Renal cortex interstitium (tissue), 15 donors: ENCODE measurements at places on chromosomes 11 and 22. TPM values are rescaled to one million over a fixed set of nuclear protein-coding genes. Genes with fewer than 3 reads are reported as not detected.

GRCh38 chr11:121625777-121626506 is 173.2 kb upstream of the SORL1-AS1 start:
- DNase-seq = no peak

- no peak for DNase-seq
Observed at GRCh38 chr11:37710031-37710430, 1112.0 kb upstream of the RAG2 start.

DNA sequence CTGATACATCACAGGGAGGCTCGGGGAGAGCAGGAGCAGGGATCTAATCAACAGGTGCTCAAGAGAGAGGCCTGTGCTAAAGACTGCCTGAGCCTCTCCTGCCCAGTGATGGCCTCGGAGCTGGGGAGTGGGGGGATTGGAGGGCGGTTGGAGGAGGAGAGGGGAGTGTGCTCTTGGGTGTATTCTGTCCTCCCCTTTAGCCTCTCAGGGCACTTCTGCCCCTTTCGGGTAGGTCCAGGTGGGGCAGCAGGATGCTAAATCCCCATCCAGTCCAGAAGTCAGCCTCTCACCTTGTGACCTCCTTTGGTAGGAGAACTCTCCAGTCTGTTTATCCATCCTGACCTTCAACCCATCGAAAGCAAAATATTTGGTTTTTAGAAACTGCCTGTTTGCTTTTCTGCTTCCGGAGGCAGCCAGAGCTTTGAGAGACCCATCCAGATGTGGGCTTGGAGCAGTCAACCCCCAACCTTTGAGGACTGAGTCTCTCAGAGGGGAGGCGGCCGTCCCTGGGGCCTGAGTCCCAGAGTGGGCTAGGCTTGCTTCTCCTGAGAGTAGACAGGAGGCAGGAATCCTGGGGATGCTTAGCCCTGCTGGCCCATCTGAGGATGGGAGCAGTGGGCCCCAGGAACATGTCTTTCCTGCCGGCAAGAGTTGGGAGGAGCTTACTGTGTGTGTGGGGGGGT is 105.2 kb upstream of the SYT13 start:
- no peak for DNase-seq

- peak; percentile 62 for DNase-seq
Observed at GRCh38 chr11:2531277-2531986, 86.6 kb downstream of the KCNQ1 start.

P4HA3 gene
- 0.72 TPM for polyA plus RNA-seq

GRCh38 chr11:6962673-6963072 is 36.4 kb downstream of the ZNF215 start:
- DNase-seq = no peak

- DNase-seq = peak; percentile 18
Observed at GRCh38 chr22:28710576-28711191, 30.9 kb downstream of the CHEK2 start.

GRCh38 chr11:74023276-74023675 is 14.4 kb upstream of the UCP3 start:
- DNase-seq = no peak

MAPK8IP2 gene
- polyA plus RNA-seq = 1.0 TPM

DNA sequence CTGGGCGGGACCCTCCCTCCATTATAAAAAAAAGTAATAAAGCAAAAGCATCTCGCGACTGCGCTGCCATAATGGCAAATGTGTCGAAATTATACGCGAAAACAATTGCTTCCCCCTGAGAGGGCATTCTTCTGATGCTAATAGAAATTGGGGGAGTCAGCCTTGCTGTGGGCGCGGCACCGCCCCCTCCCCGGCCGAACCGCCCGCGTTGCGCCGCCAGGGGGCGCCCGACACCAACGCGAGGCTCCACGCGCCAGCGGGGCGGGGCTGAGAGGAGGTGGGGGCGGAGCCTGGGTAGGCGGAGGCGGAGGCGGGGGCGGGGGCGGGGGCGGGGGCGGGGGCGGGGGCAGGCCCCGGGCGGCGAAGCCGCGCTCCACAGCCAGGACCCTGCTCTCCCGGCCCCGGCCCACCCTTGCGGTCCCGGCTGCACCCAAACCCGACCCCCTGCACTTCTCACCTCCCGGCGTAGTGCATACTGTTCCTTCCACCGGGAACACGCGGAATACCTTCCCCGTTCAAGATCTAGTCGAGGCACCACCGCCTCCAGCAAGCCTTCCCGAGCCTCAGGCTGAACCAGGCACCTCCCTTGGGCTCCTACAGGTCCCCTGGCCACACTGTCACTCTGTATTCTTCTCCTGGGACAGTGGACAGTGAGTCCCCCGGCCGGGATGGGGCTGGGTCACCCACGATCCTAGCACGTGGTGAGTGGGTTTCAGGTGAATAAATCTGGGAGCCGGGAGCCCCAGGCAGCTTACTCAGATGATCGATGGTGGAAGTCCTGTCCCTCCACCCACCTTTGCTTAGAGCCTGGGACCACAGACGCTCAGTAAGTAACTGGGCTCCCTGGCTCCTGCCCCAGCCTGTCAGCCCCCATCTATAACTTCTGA is 15.5 kb upstream of the UPK3A start:
- no peak for DNase-seq

DNA sequence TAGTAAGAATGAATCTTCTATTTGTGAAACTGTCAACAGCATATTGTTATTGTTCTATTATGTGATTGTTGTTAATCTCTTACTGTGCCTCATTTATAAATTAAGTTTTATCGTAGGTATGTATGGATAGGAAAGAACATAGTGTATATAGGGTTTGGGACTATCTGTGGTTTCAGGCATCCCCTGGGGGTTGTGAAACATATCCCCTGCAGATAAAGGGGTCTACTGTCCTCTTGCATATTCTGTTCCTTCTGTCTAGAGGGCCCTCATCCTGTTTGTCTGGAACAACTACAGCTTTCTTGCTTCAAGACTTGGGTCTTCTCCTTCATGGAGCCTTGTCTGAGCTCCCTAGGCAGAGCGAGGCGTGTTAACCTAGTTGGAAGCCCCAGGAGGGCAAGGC is 159.6 kb downstream of the KIRREL3 start:
- DNase-seq = no peak

- DNase-seq = no peak
Observed at GRCh38 chr22:21942407-21943343, 10.0 kb downstream of the PPM1F start.

- DNase-seq = no peak
Observed at GRCh38 chr22:33829546-33830280, 90.6 kb downstream of the LARGE1 start.

PLEKHA7 gene
- 46.5 TPM for polyA plus RNA-seq

DNA sequence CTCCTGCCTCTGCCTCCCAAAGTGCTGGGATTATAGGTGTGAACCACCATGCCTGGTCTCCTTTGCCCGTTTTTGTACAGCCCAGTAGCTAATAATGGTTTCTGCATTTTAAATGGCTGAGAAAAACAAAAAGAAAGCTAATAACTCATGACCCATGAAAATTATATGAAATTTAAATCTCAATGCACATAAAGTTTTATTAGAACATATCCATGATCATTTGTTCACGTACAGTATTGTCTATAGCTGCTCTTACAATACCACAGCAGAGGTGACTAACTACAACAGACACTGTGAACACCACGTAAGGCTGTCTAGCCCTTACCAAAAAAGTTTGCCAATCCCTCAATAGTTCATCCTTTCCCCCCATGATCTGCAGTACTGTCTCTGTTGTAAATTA is 6.4 kb upstream of the PLAAT2 start:
- DNase-seq = no peak

- DNase-seq = no peak
Observed at GRCh38 chr22:49961601-49962011, 1.0 kb downstream of the PIM3 start.

CAPN1 gene
- 104 TPM for polyA plus RNA-seq

- DNase-seq = no peak
Observed at GRCh38 chr22:37714634-37715033, 17.8 kb downstream of the TRIOBP start.

- DNase-seq = peak; percentile 48
Observed at GRCh38 chr22:19849835-19850762, 4.6 kb downstream of the GNB1L start.

CARNS1 gene
- polyA plus RNA-seq = 2.7 TPM

- no peak for DNase-seq
Observed at GRCh38 chr11:121427400-121427744, 24.7 kb upstream of the SORL1 start.

DNA sequence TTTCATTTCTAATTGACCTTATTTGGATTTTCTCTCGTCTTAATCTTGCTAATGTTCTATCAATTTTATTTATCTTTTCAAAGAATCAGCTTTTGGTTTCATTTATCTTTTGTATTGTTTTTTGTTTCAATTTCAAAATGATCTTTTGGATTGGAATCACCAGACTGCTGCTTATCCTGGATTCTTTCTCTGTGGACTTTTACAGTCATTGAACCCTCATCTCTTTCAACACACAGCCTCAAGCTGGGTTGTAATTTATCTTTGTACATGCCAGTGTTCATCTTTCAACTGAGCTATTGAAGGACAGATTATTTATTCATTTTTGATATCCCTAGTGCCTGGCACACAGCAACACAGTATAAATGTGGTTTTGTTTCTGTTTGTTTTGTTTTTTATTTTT is 195.9 kb downstream of the ARHGAP42 start:
- no peak for DNase-seq

IFITM5 gene
- polyA plus RNA-seq = 0.19 TPM

DNA sequence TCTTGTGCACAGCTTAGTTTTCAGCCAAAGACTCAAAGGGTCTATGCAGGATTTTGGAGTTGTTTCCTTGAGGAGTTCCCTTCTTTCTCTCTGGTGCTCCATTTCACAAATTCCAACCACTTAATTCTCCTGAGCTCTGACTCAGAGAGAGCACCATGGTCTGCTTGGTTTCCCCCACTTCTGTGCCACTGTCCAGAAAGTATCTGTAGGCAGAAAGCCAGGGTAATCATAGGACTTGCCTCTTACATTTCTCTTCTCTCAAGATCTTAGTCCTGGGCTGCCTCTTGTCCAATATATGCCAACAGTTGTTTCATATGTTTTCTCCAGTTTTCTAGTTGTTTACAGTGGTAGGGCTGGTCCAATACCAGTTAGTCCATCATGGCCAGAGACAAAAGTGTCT is 6.4 kb upstream of the MRGPRD start:
- DNase-seq = no peak

SDF2L1 gene
- 23.5 TPM for polyA plus RNA-seq

SNX32 gene
- 3.7 TPM for polyA plus RNA-seq

GRCh38 chr22:20147237-20147988 is 3.4 kb downstream of the CCDC188 start:
- DNase-seq = no peak

DNA sequence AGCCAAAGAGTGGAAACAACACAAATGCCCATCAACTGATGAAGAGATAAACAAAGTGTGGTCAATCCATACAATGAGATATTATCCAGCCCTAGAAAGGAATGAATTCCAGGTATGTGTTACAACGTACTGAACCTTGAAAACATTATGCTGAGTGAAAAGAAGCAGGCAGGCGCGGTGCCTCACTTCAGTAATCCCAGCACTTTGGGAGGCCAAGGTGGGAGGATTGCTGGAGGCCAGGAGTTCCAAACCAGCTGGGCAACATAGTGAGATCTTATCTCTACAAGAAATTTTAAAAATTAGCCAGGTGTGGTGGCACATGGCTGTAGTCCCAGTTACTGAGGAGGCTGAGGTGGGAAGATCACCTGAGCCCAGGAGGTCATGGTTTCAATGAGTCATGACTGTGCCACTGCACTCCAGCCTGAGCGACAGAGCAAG is 24.6 kb upstream of the TESMIN start:
- no peak for DNase-seq

DNA sequence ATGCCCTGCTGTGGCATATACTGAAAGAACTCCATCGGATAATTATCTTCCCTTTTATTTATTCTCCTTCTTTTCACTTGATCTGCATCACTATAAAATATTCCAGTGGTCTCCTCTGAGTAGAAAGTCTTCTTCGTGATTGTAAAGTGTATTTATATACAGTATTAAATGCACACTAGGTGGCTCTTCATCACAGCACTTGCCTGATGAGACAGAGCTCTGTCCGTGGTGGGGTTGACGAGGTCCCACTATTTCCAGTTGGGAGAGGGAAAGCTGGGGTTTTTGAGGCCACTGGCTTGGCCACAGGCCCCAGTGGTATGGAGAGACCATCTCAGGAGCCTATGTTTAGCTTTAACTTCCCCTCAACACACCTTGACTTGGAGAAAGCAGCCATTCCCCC is 31.6 kb upstream of the ZBTB16 start:
- DNase-seq = no peak

TRIM49 gene
- polyA plus RNA-seq = not detected

GRCh38 chr11:21949763-21950413 is 243.0 kb upstream of the ANO5 start:
- no peak for DNase-seq

GRCh38 chr22:22720201-22720723 is 75.8 kb downstream of the GGTLC2 start:
- DNase-seq = no peak
